RKO (cell line): ENCODE measurements at places on chromosomes 11 and 22.

DNA sequence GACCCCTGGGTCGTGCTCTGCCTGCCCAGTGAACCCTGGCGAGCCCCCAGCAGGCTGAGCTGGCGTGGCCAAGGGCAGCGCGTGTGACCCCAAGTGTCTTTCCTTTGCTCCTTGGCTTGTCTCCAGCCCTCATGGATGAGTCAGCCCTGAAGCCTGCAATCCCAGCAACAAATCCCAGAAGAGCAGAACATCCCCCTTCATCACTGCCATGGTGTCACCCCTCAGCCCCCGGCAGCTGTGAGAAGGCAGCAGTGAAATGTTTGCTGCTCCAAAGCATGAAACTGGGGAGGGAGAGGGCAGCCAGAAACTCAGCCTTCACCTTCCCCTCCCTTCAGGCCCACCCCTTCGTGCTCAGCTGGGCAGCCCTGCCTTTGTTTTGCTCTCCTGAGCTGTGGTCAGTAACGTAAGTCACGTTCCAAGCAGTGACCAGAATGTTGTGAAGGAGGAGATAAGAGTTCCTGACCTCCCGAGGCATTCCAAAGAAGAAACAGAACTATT lies 29.8 kb downstream of the ADAMTS15 start:
- peak; percentile 47 for DNase-seq

GRCh38 chr11:70824605-70825245 lies 426.4 kb downstream of the CTTN start:
- no peak for DNase-seq

GRCh38 chr11:89484896-89485295 lies 6.3 kb downstream of the NOX4 start:
- no peak for DNase-seq

GRCh38 chr11:122214567-122214966 lies 98.6 kb upstream of the BLID start:
- no peak for DNase-seq

DNA sequence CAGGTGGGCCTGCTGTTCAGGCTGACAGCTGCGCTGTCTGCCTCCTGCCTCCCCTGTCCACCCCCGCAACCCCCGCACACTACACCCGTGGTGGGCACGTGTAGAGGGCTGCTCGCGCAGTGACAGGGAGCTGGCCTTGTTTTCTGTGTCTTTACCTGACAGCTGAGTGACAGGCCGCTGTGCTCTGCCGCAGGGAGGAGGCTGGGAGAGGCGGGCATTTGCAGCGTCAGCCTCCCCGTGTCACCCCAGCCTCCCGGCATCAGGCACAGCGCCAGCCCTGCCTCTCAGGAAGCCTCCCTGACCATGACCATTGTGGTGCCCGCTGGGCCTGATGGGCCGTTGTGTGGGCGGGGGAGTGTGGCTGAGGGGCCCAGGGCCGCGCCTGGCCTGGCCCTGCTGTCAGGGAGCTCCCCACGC lies 32.0 kb upstream of the RELT start:
- no peak for DNase-seq

GRCh38 chr11:41254966-41255365 lies 204.5 kb downstream of the LRRC4C start:
- no peak for DNase-seq

GRCh38 chr11:76656571-76657081 lies 13.9 kb downstream of the LRRC32 start:
- DNase-seq = no peak

DNA sequence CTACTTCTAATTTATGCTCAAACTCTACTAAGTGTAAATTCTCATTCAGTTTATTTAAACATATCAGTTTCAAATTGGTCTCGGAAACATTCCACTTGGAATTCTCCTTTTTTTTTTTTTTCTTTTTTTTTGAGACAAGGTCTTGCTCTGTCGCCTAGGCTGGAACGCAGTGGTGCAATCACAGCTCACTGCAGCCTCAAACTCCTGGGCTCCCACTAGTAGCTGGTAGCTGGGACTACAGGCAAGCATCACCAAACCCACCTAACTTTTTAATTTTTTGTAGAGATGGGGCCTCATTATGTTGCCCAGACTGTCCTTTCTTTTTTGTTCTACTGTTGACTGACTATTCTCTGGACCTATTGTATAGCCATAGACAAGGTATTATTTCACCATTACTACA lies 33.3 kb upstream of the CCDC81 start:
- no peak for DNase-seq

DNA sequence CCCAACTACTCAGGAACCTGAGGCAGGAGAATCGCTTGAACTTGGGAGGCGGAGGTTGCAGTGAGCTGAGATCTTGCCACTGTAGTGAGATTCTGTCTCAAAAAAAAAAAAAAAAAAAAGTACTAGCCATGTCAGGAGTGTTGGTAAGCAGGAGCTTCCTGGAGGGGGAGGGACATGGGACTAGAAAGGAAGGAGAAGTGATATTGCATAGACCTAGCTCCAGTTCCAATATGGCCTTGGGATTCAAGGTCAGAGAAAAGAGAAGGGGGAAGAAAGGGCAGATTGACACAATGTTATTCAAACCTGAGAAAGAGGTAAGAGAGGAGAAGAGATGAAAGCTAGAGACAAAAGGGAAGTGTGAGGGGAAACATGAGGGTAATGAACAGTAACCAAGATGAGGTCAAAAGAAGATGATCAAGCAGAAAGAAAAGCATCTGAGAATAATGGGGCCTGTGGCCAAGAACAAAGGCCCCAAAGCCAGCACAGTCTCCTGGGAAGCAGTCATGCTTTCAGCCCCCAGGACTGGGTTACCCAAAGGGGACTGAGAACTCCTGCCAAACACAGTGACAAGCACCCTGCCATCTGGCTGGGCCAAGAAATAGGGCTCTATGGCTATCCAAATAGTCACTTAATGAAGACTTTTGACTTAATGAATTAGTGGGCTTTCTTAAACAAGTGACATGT lies 51.7 kb upstream of the FTH1 start:
- no peak for DNase-seq

DNA sequence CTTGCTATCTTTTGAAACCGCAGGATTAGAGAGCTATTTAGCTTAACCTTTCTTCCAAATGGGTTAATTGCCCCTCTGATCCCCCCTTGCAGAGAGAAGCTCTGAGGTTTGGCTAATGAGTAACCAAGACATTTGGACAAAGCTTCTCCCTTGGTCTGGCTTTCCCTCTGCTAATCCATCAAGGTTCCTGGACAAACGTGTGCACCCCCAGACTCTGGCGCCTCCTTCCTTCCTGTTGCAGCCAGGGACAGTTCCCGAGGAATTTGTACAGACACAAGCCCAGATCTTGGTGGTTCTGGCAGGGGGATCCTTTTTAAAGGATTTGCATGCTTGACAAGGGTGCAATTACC lies 1.6 kb downstream of the KIAA1671 start:
- DNase-seq = peak; percentile 47

DNA sequence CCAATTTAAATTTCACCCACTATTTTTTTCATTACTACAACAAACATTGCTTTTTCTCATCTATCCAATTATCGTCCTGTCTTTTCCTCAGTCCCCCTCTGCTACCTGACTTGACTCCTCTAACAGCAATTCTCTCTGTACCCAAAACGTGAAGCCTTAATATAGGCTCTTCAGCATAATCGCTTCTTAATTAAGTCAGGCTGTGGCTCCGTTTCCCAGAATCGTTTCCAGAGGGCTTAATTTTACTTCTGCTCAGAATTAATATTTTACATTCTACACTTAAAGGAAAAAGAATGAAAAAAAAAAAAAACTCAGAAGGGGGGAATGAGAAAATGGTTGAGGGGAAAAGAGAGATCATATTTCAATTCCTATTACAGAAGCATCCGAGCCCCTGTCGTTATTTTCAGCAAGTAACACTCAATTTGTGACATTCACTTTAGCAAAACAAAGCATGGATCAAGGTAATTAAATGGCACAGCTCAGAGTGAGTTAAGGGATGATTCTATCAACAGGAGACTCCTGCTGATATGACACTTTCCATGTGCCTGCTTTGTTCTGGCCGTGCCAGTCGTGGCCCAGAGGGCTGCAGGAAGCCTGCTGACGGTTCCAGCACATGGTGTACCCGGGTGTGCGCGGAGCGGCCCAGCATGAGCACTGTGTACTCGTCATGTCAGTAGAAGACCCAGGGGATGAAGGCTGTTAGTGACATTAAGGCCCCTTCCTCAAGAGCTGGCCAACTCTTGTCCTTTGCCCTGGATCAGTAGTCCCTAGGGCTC lies 272.5 kb downstream of the NTM start:
- DNase-seq = no peak

DNA sequence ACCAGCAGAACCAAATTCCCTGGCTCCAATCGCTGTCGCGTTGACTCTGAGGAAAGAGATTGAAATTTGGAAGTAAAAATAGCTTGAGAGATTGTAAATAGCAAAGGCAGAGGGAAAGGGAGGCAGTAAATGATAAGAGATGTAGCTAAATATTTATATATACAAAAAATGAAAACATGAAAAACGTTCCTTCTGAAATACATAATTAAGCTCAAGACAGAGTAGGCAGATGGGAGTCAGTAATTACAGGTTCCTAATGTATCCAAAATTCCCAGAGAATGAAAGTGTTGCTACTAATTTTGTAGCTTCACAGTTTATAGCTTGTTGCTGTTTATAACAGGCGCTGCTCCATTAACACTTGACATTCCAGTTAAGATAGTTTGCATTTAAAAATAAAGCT lies 648.7 kb downstream of the KCNA4 start:
- DNase-seq = no peak

GRCh38 chr11:2512431-2513407 lies 67.9 kb downstream of the KCNQ1 start:
- no peak for DNase-seq

DNA sequence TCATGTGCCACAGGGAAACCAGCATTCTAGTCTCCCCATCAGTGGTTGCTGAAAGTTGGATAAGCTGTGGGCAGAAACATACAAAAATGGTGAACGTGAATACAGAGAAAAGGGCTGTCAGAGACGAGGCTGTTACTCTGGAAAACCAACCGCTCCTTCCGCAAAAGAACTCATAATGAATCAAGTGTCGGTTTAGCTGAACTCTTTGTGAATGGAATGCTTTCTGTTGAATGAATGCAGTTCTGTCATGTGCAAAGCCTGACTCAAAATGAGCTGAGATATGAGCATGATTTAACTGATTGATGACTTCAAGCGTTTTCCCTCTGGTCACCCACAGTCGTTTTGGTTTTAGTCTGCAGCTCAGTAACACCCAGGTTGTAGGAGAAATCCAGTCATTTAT lies 298.3 kb downstream of the ETS1 start:
- DNase-seq = no peak

DNA sequence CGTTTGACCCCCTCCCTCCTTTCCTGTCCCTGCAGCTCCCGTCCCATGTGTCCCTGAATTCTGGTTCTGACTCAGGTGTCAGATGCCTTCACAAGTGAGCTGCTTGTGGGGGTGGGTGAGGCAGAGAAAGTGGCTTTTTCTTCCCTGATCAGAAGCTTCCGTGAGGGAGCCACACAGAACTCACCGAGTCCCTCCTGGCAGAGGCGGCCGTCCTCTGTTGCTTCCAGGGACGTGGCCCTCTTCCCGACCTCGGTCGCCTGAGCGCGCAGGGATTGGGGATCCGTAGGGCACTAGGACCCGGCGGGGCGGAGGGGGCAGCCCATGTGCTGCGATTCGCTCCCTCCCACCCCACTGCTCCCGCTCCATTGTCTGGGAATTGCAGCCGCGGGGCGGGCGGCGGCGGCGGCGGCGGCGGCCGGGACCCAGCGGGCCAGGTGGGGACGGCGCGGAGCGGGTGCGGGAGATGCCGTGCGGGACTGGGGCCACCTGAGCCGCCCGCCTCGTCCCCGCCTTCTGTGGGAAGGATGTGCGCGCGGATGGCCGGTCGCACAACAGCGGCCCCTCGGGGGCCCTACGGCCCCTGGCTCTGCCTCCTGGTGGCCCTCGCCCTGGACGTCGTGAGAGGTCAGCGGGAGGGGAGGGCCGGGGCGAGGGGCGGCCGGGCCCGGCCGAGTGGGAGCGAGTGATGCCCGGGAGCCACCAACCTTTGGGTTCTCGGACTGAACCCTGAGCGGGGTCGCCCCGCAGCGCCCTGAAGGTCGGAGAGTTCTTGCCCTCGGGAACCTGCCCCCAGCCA lies at the start of gene TMEM132A:
TMEM132A (plus strand) TSS at position 351 of the 796 bp plus-strand sequence; CDS start at position 525, 174 bp downstream.
- peak; percentile 81 for DNase-seq

GRCh38 chr22:20186183-20186870 lies 35.5 kb upstream of the CCDC188 start:
- DNase-seq = no peak
